ENCODE measurements at places on chromosomes 1 and 21.
A peak's percentile ranks its signal among the peaks of the same experiment; 100 is the strongest.

DNA sequence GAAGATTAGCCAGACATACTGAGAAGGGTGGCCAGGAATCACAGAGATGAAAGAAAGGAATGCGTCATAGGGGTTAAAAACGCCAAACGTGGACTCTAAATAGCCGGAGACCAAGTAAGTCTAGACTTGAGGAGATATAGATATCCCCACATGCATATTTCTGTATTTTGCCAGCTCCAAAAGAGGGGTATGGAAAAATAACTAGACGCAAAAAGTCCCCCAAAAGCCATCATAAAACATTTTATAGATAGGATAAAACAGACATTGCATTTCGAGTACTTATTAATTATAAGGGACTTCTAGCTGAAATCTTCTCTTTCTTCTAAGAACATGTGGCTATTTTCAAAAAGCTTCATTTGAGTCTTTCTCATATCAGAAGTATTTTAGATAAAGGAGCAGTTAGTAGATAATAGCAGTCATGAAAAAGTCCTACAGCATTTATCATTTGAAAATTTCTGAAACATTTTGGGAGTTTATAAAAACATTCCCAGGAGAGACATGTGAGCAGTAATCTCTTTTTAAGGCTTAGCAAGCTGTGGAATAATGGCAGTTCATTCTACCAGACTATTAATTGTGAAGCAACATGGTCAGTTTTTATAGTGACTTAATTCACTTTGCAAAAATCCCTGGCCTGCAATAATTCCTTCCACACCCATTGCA, 6.1 kb downstream of the KIF26B start:
- DNase-seq = no peak

GRCh38 chr1:213759359-213760181, 228.2 kb upstream of the PROX1 start:
- DNase-seq = no peak

- no peak for DNase-seq
Measured at GRCh38 chr1:56133522-56134472, 445.6 kb downstream of the PLPP3 start.

DNA sequence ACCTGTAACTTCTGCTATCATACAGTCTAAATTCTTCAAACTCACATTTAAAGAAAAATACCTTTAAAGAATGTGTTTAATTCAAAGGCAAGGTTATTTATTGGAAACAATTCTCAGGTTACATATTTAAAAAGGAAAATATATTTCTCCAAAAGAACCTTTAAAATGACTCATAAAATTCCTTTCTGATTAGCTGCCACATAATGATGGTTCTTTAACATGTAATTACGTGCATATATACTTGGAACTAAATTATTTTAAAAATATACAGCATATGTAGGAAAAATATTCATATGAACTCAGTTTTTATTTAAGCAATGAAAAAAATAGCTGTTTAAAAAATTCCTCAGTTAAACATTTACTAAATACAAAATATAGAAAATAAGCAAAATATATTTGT, 173.6 kb downstream of the COP1 start:
- DNase-seq = no peak

DNA sequence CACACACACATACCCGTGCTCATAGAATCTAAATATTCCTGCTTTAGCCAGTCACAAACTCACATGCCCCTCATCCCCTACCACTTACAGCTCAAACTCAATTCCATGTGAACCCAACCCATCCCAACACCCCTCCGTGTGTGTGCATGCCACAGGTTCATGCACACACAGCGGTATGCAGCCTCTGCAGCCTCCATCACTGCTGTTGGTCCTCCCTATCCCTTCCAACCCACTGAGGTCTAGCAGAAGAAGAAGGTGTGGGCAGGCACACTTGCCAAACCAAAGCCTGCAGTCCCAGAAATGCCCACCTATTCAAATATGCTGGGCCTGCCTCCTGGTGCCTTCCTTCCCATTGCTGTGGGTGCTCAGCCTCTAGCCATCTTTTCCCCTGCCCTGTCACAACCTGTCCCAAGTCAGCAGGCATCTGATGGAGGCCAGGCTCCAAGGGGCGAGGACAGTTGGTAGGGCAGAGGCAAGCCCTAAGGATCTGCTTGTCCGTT, 26.2 kb downstream of the SLC2A1 start:
- DNase-seq = no peak

DNA sequence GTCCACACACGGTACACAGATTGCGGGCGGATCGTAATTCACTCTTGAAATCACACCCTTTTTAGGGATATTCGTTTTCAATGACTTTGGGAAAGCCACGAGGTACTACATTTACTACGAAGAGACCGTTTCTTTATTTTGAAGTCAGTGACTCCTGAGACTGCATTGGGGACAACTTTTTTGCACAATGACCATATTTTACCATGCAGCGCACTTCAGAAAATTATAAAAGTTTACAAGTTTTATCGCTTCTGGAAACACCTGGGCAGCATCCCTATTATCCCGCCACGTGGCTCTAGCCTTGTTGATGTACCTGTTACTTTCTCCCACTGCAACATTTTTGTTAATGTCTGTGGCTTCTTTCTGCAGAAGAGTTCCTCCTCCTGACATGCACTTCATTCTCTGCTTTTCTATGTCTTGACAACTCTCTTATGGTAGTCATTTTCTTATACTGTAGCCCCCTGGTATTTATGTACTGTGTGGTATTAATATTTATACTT, 1.3 kb upstream of the AKT3 start:
- no peak for DNase-seq

DNA sequence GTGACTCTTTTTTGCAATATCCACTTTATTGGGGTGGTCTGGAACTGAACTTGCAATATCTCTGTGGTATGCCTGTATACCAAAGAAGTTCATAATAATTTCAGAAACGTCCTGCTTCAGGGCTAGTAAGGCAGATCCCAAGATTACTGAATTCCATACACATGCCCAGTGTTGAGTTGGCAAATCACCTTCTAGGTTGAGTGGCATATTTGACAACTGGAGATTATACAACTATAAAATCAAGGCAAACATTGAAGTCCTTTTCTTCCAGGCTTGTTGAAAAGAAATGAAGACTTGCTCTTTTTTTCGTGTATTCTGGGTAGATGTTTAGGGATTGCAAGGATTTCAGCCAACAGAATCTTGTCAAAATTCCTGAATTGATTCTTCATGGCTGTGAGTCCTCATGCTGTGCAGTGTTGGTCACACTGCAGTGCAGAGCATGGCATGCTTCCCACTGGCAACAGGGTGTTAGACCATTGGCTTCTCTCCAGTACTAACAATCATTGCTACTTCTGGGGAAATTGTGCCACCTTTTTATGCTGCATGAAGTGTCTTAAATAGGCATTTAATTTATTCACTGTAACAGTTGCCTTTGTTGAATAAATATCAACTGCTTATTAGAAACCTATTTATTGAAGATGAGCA, 367.1 kb upstream of the ADGRL4 start:
- no peak for DNase-seq

GRCh38 chr1:244304156-244304555, 147.6 kb downstream of the ADSS2 start:
- no peak for DNase-seq

- no peak for DNase-seq
Measured at GRCh38 chr1:224219612-224220059, 36.6 kb downstream of the DEGS1 start.

DNA sequence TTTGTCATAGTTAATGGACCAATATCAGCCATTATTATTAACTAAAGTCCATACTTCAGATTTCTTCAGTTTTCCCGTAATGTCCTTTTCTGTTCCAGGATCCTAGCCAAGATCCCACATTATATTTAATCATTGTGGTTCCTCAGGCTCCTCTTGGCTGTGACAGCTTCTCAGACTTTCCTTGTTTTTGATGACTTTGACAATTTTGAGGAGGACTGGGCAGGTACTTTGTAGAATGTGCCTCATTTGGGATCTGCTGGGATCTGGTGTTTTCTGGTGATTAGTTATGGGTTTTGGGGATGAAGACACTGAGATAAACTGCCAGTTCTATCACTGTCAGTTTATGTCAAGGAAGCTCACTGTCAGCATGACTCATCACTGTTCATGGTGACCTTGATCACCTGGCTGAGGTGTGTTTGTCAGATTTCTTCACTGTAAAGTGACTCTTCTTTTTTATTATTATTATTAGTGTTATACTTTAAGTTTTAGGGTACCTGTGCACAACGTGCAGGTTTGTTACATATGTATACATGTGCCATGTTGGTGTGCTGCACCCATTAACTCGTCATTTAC, 66.3 kb downstream of the PCBP3 start:
- no peak for DNase-seq

GRCh38 chr1:92960395-92961130, 699 bp downstream of the DIPK1A start:
- DNase-seq = peak; percentile 53

GRCh38 chr1:74712881-74713280, 20.0 kb downstream of the CRYZ start:
- DNase-seq = no peak

GRCh38 chr1:86061551-86061990, 95.0 kb downstream of the COL24A1 start:
- DNase-seq = no peak

GRCh38 chr1:221308534-221309511, 429.6 kb downstream of the HLX start:
- no peak for DNase-seq

DNA sequence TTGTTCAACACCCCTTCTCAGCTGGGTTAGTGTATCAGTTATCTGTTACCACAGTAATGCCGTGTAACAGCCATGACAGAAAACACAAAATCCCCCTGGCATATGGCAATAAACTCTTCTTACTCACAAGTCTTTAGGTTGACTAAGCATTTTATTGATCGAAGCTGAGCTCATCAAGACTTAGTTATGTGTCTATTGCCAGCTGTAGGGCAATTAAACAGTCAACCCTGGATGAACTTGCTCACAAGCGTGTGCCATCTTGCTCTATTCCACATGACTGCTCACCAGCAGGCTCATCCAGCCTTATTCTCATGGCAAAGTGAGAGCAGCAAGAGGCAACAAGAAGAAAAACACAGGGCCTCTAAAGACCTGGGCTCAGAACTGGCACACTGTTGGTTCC, 333.8 kb upstream of the PTBP2 start:
- DNase-seq = no peak

DNA sequence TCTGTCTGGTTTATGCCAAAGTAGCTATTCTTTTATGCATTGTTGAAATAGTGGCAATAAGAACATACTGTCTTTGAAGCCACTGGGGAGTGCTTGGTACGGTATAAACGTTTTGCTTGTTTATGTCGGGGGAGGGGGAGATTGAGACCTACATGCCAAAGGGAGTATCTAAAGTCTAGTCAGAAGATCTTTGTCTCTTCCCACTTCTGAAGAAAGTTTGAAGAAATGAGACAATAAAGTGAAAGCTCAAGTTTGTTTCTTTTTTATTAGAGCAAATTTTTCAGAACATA, 6.8 kb downstream of the AKIRIN1 start:
- no peak for DNase-seq

GRCh38 chr1:154520333-154520732, 18.1 kb upstream of the SHE start:
- DNase-seq = no peak

DNA sequence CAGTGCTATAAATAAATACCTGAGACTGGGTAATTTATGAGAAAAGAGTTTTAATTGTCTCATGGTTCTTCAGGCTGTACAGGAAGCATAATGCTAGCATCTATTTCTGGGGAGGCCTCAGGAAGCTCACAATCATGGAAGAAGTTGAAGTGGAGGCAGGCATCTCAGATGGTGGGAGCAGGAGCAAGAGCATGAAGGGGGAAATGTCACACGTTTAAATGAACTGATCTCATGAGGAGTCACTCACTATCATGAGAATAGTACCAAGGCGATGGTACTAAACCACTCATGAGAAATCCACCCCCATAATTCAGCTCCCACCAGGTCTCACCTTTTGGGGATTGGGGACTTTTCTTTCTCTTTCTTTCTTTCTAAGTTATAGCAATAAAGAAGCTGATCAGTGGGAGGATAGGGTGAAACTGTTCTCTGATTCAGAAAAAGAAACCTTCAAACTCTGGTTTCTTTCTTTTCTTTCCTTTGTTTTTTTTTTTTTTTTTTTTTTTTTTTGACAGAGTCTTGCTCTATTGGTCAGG, 17.1 kb upstream of the SPAG17 start:
- no peak for DNase-seq

- DNase-seq = no peak
Measured at GRCh38 chr1:3312898-3313575, 141.4 kb upstream of the ARHGEF16 start.

- no peak for DNase-seq
Measured at GRCh38 chr1:187891993-187892682, 1063.4 kb downstream of the PLA2G4A start.

DNA sequence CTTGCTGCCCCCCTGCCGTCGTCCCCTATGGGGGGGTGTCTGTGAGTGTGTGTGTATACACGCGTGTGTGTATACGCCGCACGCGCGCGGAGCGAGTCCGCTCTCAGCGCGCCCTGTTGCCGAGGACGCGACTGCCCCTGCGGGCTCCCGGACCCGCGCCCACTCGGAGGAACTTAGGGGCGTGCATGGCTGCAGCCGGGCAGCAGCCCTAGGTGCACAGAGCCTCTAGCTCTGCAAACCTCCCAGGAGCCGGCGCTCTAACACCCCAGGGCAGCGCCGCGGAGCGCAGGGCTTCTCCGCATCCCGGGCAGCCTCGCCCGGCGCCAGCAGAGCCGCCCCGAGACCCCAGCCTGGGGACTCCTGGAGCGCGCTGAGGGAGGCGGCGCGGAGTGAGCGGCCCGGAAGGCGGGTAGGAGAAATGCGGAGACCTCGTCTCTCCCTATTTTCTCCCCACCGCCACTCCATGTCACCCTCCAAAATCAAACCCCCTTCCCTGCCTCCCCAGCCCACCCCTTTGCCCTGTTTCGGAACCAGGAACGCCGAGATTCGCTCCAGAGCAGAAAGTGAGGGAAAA, 574 bp downstream of the ITPKB start:
- no peak for DNase-seq

- DNase-seq = no peak
Measured at GRCh38 chr1:174682419-174683008, 234.8 kb downstream of the GPR52 start.

- no peak for DNase-seq
Measured at GRCh38 chr1:205689479-205689878, 9.2 kb upstream of the SLC45A3 start.

DNA sequence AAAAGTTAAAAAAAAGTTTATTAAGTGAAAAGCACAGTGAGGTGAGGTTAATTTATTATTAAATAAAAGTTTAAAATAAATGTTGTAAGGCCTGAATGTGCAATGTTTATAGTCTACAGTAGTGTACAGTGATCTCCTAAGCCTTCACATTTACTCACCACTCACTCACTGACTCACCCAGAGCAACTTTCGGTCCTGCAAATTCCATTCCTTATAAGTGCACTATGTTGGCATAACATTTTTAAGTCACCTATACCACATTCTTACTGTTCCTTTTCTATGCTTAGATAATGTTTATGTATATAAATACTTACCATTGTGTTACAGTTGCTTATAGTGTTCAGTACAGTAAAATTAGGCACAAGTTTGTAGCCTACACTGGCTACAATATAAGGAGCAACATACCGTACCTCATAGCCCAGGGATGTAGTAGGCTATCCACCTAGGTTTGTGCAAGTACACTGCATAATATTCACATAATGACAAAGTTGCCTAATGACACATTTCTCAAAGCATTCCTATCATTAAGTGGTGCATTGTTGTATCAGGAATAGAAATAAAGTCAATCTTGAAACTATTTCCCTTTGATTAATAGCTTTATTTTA, 426.5 kb upstream of the BRINP3 start:
- no peak for DNase-seq

- no peak for DNase-seq
Measured at GRCh38 chr1:11653101-11653860, 948 bp downstream of the FBXO2 start.

- DNase-seq = no peak
Measured at GRCh38 chr1:46724991-46725735, 6.2 kb upstream of the EFCAB14 start.

GRCh38 chr1:205458777-205459566, 3.1 kb upstream of the BLACAT1 start:
- DNase-seq = no peak
